ENCODE measurements at places on chromosomes 11 and 22.

DNA sequence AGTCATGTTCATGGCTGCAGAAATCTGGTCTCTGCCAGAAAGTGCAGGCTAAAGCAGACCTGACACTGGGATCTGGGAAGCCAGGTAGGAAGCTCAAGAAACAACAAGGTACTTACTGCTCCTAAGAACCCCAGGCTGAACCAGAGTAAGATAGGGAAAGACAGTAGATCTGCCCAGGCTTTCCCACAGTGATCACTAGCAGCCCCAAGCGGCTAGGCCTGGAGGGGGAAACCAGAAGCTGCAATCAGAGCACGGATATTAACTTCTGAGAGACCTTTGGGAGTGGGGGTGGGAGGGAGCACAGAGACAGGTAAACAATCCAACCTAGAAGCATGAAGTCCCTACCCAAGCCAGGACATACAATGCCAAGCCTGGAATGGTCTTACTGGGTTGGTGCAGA lies 135.2 kb upstream of the C11orf58 start:
- no peak for DNase-seq

DNA sequence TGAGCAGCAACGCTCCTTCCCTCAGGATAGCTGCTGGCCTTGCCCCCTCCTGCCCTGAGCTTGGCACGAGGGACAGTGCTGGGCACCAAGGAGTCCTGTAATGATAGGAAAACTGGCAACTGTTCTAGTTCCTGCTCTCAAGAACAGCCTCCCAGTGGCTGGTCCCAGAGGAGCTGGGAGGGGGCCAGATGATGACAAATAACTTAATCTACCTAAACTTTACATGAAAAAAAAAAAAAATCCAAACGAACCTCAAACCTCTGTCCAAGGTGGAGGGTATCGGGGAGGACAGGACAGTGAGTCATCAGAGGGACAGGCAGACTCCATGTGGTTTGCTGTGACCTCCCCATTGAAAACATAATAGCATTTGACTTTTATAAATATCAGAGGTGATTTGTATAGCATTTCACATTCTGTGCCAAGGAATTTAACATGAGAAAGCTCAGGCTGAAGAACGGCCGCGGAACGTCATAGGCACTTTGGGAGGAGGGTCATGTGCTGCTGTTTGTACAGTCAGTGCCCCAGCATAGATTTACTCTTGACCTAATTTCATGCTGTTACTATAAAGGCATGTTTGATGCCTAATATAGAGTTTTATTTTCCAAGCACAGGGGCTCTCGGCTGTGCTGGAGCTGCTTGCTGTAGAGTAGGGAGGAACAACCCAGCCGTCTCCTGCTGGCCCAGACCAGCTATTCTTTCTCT lies 98.2 kb upstream of the NNMT start:
- DNase-seq, result no peak

GRCh38 chr11:103889679-103890078 lies 146.8 kb upstream of the DDI1 start:
- no peak for DNase-seq

- no peak for DNase-seq
These were observed 22.3 kb upstream of the GLYATL2 start for GRCh38 chr11:58866788-58867187.

- DNase-seq, result no peak
These were observed 126.3 kb downstream of the MPPED2 start for GRCh38 chr11:30459821-30460220.

DNA sequence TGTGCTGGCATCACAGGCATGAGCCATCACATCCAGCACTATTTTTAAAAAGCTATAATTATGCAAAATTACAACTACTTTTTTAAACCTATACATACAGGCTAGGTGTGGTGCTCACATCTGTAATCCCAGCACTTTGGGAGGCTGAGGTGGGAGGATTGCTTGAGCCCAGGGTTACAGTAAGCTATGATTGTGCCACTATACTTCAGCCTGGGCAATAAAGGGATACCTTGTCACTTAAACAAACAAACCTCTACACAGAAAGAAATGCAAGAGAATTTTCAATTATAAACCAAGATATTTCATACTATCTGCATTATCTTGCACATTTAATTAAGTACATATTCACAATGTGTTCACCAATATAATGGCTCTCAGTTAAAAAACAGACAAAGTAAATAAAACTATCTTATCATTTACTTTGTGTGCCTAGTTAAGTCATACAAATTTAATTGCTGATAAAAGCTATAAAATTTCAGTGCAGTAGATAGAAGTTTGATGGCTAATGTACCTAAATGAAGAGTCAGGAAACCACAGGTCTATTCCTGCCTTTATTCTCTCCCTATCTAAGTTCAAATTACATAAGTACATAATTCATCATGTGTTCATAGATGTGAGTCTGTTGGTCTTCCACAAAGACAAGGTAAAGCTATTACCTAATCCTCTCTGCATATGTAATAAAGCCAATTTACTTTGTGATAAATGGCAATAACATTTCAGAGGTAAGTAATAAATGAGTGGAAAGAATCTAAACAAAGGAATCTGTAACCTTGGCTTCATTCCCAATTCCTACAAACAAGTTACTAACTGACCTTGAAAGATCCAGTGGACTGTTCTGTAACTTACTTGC lies 9.0 kb upstream of the RDX start:
- no peak for DNase-seq

GRCh38 chr11:19722702-19723101 lies 10.1 kb downstream of the NAV2 start:
- DNase-seq, result no peak

- no peak for DNase-seq
These were observed 16.5 kb downstream of the ATP6V1E1 start for GRCh38 chr22:17612057-17612456.

GRCh38 chr22:49869845-49870712 lies 16.4 kb downstream of the ZBED4 start:
- DNase-seq, result no peak

- no peak for DNase-seq
These were observed 492.2 kb upstream of the B3GAT1 start for GRCh38 chr11:134904103-134904790.

GRCh38 chr11:94700622-94701021 lies 67.5 kb upstream of the AMOTL1 start:
- no peak for DNase-seq

- no peak for DNase-seq
These were observed 22.1 kb downstream of the GNB1L start for GRCh38 chr22:19832476-19833108.

GRCh38 chr11:97794876-97795275 lies 1225.9 kb upstream of the CNTN5 start:
- no peak for DNase-seq

DNA sequence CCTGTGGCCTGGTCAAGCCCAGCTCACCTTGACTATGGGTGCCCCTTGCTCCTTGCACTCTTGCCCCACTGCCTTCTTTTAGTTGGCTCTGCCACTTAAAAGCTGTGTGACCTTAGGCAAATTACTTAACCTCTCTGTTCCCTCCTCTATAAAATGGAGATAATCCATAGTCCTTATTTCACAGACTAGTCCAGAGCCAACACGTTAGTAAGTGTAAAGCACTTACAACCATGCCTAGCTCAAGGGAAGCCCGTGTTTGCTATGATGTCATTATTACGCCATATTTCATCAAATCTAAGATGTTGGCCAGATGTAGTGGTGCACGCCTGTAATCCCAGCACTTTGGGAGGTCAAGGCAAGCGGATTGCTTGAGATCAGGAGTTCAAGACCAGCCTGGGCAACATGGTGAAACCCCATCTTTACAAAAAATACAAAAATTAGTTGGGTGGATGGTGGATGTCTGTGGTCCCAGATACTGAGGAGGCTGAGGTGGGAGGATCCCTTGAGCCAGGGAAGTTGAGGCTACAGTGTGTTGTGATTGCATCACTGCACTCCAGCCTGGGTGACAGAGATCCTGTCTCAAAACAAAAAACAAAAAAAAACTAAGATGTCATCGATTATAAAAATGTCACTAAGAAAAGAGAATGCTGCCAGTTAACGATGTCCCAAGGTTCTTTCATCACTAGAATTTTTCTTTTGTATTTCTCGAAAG lies 2.3 kb upstream of the CCDC88B start:
- DNase-seq, result no peak

DNA sequence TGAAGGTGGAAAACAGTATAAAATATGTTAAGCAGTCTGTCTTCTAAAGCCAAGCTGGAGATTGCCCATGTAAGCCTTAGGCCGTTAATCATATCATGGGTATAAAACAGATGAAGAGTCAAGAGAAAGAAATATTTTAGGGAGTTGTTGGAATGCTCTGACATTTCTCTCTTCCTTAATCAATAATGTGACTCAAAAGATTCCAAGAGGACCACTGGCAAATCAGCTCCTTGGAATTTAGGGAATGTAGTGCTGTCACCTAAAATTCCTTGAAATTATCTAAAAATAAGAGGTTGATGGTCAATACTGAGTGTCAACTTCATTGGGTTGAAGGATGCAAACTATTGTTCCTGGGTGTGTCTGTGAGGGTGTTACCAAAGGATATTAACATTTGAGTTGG lies 525.9 kb downstream of the KCNA4 start:
- DNase-seq, result no peak

GRCh38 chr22:42688241-42689211 lies 32.1 kb downstream of the A4GALT start:
- DNase-seq, result no peak

DNA sequence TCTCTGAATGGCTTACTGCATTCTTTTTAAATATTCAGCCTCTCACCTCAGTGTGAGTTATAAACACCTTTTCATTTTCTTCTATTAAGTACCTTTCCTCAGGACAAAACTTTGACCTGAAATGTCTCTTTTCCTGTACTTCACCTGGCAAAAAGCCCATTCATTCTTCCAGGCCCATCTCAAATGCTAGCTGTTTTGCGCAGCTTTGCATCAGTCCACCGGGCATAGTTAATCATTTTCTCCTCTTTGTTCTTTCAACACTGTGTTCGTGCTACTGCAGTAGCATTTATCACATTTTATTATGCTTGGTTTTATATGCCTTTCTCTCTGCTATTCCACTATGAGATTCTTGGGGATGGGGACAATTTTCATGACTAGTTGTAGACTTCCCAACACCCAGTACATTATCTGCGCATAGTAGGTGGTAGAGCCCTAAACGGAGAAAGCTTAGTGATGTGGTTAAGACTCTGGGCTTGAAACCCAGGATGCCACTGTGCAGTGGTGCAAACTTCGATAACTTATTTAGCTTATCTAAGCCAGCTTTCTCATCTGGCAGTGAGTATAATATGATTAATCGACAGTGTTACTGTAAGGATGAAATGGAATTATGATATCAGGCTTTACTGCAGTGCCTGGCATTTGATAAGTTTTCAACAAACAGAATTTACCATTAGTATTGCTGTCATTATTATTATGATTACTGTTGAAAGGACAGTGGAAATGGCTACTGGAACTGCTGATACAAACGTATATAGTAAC lies 695.7 kb downstream of the NELL1 start:
- DNase-seq, result no peak

- no peak for DNase-seq
These were observed 10.4 kb upstream of the SUN2 start for GRCh38 chr22:38766076-38766777.
